ENCODE measurements at places on chromosomes 11 and 22.

DNA sequence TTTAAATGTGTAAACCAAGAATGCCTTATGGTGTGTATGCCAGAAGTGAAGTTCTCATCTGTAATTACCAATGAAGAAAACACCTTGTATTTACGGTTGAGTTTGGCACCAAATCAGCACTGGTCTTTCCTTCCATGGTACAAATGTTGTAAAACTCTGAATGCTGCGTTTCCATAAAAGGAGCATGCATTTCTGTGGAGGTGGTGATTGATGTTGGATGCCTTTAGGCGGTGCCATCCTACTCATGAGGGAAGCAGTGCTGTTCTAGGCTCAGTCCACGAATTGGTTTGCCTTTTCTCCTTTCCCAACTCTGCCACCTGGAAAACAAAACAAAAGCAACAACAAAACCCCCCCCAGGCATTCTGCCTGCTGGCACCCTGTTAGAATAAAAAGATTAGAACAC lies 124.4 kb downstream of the TEAD1 start:
- no peak for DNase-seq

DNA sequence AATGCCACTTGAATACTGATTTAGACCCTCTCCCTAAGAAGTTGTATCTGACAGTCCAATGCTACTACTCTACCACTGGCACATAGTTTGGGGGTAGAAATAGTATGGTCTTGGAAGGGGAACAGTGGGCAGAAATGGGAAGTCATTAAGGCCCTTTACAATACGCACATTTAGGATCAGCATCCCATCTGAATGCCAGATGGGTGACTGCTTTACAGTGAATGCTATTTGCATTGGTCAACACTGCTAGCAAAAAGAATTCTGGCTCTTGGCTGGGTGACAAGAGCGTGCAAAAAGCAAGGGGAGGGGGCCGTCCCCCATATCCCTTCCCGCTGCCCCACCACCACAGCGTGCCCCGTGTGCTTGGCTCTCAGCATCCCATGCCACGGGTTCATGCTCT lies 104.7 kb upstream of the BID start:
- no peak for DNase-seq

DNA sequence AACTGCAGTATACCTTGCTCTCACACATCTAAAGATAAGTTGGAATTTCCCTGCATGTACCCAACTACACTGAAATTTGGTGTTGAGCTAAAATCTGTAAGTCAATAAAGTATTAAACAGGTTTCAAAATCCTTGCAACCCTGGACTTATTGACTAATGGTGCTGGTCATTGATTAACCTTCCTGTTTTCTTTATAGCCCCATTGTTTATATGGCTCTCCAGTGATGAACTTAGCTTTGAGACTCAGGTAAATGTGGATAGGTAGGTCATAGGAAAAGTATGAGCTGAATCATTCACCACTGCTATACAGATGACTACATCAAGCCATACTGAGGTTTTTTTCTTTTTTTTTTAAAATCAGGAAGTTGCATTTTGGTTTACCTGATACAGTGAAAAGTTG lies 132.7 kb downstream of the FAT3 start:
- DNase-seq = no peak

DNA sequence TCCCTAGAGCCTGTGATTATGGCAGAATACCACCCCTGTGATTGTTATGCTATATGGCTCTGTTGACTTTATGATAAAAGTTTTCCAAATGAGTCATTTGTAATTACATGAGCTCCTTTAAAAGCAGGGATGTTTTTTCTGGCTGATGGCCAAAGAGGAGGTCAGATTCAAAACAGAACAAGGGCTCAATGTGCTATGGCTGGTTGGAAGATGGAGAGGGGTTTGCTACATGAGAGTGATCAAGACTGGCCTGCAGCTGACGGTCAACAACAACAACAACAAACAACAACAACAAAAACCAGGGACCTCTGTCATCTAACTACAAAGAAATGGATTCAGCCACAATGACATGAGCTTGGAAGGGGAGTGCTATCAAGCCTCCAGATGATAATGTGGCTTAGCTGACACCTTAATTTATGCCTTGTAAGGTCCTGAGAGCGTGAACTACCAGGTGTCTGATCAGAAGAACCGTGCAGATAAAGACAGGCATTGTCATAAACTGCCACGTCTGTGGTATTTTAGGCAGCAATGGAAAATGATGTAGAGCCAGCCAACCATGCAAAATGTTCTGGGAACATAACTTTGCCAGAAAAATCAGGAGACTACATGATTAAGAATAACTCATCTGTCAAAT lies 47.2 kb downstream of the PIWIL3 start:
- DNase-seq = peak; percentile 29

GRCh38 chr11:68880851-68881250 lies 22.8 kb downstream of the MRPL21 start:
- no peak for DNase-seq

GRCh38 chr11:78417175-78417887 lies at the start of gene GAB2:
TSS of gene GAB2 (minus strand) at chr11:78417820. CDS start at chr11:78417720, 100 bp downstream.
- peak; percentile 70 for DNase-seq

Measured in NCI-H2171 treated with DMSO at 0.1 percent for 48 hours (cell line).